ENCODE measurements at places on chromosomes 13 and 19.

- no peak for DNase-seq
Measured at GRCh38 chr13:63864171-63864902, 2448.7 kb upstream of the PCDH20 start.

DNA sequence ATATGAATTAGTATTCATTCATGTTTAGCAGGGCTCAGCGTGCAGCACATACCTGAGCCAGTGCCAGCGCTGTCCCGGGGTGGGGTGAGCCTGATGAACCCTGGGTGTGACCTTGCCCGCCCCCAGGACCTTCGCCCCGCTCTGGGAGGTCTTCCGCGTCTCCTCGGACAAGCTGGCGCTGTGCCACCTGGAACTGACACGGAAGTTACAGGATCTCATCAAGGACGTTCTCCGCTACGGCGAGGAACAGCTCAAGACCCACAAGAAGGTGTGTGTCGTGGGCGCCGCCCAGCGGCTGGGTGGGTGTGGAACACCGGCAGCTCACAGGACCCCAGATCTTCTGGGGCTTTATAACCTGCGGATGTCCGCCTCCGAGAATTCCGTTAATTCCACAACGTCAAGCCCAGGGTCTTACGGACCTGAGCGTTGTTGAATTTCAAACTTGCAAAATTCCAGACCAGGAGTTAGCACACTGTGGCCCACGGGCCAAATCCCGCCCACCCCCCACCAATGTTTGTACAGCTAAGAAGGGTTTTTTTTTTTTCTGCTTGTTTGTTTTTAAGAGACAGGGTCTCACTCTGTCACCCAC lies 15.4 kb downstream of the FCHO1 start:
- DNase-seq = no peak

- no peak for DNase-seq
Measured at GRCh38 chr13:25292301-25292700, 5.0 kb upstream of the MTMR6 start.

DNA sequence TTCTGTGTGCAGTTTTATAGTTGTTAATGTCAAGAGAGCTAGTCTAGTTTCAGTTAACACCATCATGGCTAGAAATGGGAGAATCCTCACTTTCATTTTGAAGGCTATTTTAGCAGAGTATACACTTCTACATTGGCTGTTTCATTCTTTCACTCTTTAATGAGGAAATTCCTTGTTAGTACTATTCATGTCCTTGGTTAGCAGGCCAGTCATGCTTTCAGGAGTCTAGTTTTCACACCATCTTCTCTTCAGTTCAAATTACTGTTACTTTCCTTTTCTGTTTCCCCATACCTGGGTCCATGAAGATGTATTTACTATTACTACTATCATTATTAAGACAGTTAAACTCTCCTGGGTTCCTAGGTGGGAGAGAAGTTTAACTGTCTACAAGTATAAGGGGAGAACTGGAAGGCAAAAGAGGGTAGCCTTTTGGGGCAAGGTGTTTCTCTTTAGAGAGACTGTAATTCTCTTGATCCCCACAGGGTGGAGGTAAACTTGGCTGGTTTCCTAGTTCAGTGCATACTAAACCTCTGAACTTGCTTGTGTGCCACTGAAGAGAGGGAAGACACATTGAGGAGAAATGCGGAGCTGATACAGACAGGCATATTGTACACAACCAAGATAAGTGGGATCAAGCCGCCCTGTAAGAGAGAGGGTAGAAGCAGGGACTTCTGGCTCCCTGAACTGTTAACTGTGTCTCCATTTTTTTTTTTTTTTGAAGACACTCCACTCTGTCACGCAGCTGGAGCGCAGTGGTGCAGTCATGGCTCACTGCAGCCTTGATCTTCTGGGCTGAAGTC lies 41.3 kb upstream of the IGFL4 start:
- peak; percentile 6 for DNase-seq

- DNase-seq = no peak
Measured at GRCh38 chr19:2270157-2270422, 11.9 kb downstream of the PEAK3 start.

GRCh38 chr13:71912524-71912923 lies 45.5 kb upstream of the DACH1 start:
- DNase-seq = no peak

- DNase-seq = no peak
Measured at GRCh38 chr13:80884056-80884785, 543.3 kb upstream of the SPRY2 start.

- no peak for DNase-seq
Measured at GRCh38 chr19:2021453-2022140, 6.1 kb upstream of the BTBD2 start.

DNA sequence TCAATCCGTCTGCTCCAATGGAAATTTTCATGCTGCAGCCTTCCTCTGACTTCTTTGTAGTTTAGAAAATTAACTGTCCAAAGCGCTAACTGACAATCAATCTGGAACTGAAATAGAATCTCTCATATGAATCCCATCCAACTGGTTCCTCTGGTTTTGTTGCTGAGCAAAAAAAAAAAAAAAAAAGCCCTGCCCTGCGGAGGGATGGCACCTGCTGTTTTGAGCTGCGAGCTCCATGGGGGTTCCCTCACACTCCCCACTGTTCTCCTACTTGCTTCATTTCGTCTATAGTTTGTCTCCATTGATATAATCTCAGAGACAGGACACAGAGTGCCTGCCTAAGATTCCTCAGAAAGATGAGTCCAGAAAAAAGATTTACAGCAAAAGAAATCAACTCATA lies 33.4 kb downstream of the FAAP24 start:
- no peak for DNase-seq

GRCh38 chr19:47757617-47758442 lies 12.5 kb downstream of the NOP53 start:
- no peak for DNase-seq

GRCh38 chr13:58919551-58919950 lies 1244.2 kb downstream of the DIAPH3 start:
- DNase-seq = no peak

GRCh38 chr19:42693760-42694350 lies 46.4 kb downstream of the PSG3 start:
- DNase-seq = no peak

DNA sequence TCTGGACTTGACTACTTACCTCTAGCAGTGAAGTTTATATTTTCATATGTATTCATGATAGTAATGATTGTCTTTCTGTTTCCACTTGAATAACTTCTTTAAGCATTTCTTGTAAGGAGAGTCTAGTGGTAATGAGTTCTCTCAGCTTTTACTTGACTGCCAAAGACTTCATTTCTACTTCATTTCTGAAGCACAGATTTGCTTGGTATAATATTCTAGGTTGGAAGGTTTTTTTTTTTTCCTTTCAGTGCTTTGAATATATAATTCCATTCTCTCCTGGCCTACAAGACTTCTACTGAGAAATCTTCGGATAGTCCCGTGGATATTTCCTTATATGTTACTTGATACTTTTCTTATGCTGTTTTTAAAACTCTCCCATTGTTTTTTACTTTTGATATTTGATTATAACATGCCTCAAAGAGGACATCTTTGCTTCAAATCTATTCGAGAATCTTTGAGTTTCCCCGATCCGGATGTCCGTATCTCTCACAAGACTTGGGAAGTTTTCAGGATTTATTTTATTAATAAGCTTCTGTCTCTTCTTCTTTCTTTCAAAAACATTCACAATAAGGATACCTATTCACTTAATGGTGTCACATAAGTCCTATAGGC lies 1560.0 kb downstream of the PCDH9 start:
- DNase-seq = no peak

GRCh38 chr13:39840201-39840600 lies 184.7 kb downstream of the COG6 start:
- DNase-seq = no peak

Measured in activated T-cell treated with anti-CD3 and anti-CD28 coated beads for 24 hours (primary cell).